CD8-positive, alpha-beta T cell (primary cell): ENCODE measurements at places on chromosomes 6 and 20.
A peak's percentile ranks its signal among the peaks of the same experiment; 100 is the strongest.

- DNase-seq = peak; percentile 83
Measured at GRCh38 chr6:30463651-30464618, 25.4 kb upstream of the HLA-E start.

GRCh38 chr6:41373627-41373918 is 38.2 kb downstream of the NCR2 start:
- no peak for DNase-seq

GRCh38 chr20:38453941-38454340 is 18.7 kb upstream of the RALGAPB start:
- no peak for DNase-seq

- no peak for DNase-seq
Measured at GRCh38 chr6:160031871-160032270, 63.0 kb downstream of the IGF2R start.

DNA sequence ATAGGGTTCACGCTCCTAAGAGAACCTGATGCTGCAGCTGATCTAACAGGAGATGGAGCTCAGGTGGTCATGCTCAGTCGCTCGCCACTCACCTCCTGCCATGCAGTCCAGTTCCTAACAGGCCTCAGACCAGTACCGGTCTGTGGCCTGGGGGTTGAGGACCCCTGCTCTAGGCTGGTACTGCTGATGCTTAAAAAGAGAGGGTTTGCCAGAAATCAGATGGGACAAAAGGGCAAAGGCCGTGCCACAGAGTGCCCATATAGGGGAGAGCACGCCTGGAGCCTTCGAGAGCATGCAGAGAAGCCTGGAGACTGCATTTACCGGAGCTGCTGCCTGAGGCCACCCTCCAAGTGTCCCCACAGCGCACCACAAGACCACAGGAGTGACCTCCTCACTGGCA is 75.5 kb downstream of the PTPN1 start:
- no peak for DNase-seq

DNA sequence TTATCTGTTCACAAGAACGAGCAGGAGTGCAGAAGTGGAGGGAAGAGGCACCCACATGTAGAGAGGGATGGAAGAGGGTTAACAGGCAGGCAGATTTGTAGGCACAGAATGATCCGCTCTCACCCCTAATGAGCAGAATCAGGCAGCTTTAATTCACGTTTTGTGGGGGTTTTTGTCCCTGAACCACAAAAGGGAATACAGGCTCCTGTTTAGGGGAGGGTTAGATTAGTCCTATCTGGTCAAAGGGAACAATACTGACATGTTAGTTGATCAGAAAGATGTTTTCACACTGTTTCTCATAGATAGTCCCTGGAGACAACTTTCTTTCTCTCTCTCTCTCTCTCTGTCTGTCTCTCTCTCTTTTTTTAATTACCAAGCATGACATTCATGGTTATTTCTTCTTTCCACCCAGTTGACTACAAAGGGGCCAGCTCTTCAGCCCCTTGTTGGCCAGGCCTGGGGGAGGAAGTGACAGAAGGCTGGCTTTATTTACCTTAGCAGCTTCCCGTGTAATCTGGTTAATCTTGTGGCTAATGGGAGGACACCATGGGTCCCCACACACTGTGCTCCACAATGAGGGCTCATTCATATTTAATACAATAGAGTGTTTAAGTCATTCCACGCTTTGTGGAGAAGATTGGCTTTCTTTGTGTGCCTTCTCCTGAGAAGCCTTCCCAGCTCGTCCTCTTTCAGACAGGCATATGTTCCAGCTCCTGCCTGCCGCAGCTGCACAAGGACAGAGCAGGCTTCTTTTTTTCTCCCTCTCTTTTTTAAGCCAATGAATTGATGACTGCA is 958.8 kb downstream of the TFAP2A start:
- no peak for DNase-seq

DNA sequence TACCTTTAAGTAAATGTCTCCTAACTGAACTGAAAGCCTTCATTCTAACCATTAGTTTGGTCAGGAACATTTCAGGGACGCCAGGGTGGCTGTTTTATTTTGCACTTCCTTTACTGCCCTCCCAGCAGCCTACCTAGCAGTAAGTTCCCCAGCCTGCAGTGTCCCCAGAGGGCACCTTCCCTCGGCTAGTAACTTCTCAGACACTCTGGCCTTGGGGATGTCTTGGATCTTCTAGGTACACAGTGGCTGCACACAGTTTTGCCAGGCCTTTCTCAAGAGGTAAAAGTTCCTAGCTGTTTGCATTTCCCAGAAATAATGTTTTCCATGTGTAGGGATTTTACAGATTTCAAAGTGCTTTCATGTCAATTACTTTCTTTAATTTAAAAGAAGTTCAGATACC is 378 bp upstream of the LAMA2 start:
- DNase-seq = no peak

DNA sequence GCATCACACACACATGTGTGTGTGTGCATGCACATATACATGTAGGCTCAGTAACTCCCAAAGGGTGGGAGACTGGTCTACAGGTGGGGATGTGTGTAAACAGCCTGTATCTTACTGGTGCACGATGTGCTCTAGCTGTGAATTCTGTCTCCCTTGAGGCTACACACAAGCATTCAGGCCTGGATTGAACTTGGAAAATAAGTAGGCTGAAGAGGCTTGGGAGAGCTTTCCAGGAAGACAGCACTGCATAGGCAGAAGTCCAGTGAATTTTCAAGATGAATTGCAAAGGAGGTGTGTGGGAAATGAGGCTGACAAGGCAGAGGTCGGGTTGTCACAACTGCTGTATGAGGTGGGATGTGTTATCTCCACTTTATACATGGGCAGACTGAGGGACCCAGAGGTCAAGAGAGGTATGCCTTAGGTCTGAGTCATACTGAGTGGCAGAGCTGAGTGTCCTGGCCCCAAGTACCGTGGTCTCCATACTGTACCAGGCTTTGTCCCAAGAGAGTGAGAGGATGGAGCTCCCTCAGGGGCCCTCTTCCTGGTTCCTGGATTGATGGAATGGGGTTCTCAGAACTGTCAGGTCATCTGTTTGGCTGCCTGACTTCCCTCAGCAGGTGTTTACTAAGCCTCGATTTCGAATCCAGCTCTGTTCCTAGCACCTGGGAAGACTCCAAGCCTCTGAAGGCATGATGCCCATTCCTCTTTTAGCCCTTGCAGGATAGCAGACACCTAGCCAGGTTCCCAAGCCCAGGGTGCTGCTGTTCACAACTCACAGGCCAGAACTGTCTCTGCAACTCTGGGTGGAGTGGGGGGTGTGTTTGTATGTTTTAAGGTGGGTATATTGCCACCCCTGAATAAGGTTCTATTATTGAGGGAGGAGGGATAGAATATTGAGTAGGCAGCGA is 14.4 kb downstream of the SNPH start:
- no peak for DNase-seq

GRCh38 chr20:32988008-32988407 is 16.2 kb downstream of the SUN5 start:
- no peak for DNase-seq

DNA sequence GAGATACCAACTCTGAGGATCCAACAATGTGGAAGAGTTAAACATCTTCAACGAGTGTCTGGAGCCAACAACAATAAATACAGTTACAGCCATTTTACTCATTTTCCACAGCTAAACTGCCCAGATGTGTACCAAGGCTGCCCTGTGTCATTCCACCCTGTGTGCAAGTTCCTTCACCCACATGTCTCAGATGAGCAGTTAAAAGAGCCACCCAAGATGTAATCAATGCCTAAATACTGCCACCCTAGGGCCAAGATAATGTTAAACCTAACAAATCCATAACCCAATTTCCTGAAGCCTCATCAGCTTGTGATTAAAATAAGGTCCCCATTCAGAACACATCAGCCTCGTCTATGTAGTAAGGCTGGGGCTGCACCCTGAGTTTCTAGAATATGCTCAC is 59.9 kb downstream of the GMDS start:
- DNase-seq = no peak

- DNase-seq = no peak
Measured at GRCh38 chr6:108764580-108764950, 83.7 kb upstream of the ARMC2 start.

GRCh38 chr6:4459032-4459431 is 317.2 kb upstream of the CDYL start:
- DNase-seq = no peak

DNA sequence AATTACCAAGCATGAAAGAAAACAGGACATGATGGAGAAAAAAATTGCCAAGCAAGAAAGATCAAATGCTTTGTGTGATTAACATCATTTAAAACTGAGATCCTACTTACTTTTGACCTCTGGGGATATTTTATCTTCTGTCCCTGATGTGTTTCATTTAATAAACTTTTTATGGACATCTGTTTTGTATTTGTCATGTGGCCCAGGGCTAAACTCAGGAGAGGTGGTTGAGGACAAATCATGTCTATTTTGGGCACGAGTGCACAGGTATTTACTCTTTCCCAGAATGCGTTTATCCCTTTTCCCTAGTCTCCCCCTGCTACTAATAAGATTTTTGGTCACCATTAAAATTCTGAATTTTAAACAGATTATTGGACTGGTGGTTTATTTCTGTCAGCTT is 128.2 kb downstream of the NCOA3 start:
- no peak for DNase-seq

GRCh38 chr6:165684333-165684732 is 21.3 kb upstream of the PDE10A start:
- DNase-seq = no peak

- no peak for DNase-seq
Measured at GRCh38 chr6:112997421-112998085, 650.4 kb downstream of the RFPL4B start.

DNA sequence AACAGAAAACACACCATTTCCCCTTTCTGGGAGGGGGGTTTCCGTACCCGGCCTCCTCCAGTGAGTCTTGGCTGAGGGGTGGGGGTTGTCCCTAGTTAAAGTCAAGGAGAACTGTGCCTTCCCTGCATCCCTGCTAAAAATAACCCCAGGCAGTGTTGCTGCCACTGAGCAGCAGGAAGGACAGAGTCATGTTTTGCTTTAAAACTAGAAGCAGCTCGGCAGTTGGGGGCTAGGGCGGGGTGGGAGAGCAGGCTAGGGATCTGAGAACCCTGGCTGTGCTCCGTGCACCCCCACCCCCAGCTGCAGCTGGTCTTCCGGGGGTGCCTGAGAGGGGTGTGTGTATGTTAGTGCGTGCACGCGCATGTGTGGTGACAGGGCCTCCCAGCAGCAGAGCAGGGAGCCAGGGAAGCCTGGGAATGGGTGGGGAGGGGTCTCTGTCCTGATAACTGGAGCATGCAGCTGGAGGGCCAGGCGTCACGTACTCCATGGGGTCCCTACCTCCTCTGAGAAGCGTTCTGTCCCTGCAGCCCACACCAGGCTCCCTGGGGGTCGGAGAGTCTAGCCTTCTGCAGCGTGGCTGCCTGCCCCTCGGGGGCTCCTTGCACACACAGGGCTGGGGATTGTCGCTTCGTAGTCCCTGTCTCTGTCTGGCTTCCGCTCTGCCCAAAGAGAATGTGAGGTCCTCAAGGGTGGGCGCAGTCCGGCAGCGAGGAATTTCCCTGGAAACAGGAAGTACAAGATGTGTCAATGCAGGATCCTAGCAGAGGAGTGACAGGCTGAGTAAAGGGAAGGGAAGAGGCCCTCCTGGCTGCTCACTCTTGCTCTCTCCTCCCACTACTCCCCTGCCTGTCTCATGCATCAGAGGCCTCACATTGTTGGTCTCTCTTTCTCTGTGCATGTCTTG is 16.8 kb upstream of the ARMC12 start:
- DNase-seq = no peak

DNA sequence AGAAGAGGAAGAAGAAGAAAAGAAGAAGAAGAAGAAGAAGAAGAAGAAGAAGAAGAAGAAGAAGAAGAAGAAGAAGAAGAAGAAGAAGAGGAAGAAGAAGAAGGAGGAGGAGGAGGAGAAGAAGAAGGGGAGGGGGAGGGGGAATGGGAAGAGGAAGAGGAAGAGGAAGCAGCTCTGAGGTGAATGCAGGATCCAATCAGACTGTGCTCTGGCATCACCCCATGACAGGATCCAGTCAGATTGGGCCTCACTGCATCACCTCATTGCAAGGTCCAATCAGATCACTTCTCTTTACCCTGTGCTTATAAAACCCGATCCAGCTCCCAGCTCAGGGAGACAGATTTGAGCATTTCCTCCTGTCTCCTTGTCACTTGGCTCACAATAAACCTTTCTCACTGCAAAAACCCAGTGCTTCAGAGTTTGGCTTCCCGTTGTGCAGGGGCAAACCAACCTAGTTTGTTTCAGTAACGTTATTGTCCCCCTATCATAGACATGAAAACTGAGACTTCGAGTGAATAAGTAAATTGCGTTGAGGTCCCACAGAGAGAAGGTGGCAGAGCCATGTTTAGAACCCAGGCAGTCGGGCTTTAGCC is 28.6 kb upstream of the YWHAB start:
- no peak for DNase-seq

DNA sequence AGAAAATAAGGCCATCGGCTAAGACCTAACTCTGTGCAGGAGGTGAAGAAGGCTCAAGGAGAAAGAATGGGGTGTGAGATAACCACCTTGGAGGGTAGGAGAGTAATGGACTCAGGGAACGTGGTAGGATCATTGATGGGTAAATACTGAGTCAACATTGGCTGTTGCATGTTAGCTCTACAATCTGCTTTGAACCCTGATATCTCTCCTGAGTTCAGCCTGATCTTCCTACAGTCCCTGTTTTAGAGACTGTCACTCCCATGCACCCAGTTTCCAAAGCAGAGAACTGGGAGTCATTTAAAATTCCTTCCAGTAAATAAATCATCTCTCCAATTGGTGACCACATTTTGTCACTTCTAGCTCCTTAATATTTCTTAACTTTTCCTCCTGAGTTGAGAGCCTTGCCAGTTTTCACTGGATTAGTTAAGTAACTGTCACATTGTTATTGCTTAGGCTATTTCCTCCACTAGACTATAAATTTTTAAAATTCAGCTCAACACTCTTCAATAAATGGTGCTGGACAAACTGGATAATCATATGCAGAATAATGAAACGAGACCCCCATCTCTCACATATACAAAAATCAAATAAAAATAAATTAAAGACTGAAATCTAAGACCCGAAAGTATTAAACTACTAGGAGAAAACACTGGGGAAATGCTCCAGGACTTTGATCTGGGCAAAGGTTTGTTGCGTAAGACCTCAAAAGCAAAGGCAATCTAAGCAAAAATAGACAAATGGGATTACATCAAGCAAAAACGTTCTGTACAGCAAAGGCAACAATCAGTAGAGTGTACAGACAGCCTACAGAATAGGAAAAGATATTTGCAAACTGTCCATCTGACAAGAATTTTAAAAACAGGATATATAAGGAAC is 138.9 kb upstream of the TMEM170B start:
- DNase-seq = no peak

DNA sequence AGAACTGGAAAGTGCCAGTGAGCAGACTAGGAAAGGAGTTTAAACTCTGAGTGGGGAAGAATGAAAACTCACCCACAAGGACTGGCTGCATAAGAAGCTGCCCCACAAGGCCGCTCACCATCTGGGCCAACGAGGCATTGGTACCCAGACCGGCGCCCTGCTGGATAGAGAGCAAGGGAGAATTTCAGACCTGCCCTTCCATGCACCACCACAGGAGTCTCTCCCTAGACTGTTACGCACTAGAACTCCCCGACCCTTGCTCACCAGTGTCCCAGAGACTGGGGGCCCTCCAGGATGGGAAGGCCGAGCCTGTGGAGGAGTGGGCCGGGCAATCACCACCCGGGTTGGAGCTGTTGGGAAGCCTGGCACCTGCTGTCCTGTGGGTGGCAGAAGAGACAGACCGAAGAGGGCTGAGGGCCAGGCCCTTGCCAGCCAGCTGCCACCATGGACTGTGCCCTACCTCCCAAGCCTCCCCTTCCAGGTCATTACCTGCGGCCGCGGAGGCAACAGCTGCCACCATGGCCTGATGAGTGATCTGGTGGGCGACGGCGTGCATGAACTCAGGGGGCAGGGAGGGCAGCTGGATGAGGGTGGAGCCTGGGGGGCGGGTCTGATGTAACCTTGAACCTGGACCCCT is 8.5 kb downstream of the BAG6 start:
- DNase-seq = no peak
